Naive thymus-derived CD8-positive, alpha-beta T cell (primary cell): ENCODE measurements at places on chromosomes 2 and 18.
A peak's percentile ranks its signal among the peaks of the same experiment; 100 is the strongest.

DNA sequence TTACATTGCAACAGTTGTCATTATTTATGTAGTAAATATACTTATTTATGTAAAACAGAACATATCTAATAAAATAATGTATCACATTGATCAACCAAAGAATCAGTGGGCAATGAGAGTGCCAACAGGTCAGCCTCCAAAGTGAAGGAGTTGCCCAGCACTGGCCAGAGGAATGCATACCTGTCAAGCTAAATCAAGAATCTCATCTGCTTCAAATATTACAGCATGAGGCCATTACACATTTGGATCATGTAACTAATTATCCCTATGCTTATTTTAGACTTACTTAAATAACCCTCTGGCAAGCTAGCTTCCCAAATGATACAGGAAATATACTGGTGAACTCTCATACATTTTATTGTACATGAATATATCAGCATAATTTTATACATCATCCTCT lies 1211.7 kb upstream of the ACVR2A start:
- DNase-seq: no peak

GRCh38 chr2:15222856-15223255 lies 338.3 kb downstream of the NBAS start:
- no peak for DNase-seq

DNA sequence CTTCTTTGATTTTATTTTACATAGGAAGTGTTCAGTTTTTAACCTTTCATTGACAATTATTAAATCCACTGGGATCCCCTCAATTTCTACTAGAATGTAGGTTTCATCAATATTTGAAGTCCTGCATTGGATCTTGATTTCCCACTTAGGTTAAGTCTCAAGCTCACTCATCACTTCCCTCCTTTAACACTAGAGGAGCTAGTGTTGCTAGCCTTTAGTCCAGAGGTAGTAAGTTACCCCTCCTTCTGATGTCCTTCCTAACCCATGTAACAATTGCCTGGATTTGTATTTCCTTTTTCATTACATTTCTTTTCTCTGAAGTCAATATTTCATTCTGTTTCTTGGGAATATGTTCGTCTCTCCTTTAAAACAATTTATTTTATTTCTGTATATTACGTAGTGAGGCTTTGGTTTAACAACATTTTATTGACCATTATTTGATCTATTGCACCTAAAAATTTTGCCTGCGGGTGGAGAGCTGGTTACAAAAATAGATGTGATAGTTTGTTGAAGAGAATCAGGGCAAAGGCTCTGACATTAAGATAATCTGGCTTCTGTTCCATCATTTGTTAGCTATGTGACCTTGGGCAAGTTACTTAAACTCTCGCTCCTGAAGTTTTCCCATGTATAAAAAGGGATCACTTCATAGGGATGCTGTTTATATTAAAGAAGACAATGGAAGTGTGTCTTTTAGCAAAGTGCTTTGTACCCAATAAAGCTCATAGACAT lies 833.0 kb downstream of the SLC4A3 start:
- no peak for DNase-seq

DNA sequence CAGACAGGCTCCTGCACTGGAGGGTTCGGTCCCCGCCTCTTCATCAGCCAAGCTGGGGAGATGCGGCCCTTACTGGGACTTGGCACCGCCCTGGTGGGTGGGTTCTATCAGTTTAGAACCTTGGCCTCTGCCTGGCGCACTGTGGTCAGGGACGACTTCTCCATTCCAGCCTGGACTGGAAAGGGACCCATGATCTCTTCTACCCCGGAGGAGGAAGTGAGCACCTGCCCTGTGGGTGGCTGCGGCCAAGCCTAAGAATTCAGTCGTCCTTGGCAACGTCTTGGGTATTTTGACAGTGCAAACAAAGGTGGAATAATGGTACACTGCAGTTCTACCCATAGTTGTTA lies 106.9 kb upstream of the CD302 start:
- DNase-seq: no peak

DNA sequence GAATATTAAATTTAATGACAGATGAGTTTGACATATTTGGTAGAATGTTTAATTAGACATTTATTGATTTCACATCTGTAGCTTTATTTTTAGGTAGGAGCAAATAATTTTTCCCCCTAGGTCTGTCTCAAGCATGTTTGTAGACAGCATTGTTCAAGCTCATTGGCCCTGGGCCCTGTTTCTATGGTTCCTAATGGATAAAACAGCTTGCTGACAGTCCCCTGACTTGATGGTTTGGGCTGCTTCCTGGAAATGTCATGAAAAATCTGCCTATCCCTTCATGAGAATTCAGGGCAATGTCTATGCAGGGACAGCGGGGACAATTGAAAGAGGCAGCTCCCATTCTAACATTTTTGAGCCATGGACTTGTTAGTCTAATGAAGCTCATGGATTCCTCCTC lies 14.6 kb upstream of the MEP1B start:
- DNase-seq: no peak

DNA sequence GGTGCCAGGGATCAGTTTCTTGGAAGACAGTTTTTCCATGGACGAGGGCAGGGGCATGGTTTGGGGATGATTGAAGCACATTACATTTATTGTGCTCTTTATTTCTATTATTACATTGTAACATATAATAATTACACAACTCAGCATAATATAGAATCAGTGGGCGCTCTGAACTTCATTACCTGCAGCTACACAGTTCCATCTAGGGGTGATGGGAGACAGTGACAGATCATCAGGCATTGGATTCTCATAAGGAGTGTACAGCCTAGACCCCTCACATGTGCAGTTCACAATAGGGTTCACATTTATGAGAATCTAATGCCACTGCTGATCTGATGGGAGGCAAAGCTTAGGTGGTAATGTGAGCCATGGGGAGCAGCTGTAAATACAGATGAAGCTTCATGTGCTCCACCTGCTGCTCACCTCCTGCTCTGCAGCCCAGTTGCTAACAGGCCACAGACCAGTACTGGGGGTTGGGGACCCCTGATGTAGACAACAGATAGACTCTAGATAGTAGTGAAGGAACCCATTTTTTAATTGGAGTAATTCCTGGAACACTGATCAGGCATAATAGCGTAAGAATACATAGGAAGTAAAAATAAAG lies 41.5 kb upstream of the MC4R start:
- DNase-seq: no peak

- peak; percentile 54 for DNase-seq
These were observed 24.3 kb downstream of the INPP5D start for GRCh38 chr2:233084488-233084887.

GRCh38 chr2:23705771-23706612 lies 220.9 kb downstream of the ATAD2B start:
- no peak for DNase-seq
